ENCODE measurements at places on chromosomes 13 and 19.
A peak's percentile ranks its signal among the peaks of the same experiment; 100 is the strongest.

DNA sequence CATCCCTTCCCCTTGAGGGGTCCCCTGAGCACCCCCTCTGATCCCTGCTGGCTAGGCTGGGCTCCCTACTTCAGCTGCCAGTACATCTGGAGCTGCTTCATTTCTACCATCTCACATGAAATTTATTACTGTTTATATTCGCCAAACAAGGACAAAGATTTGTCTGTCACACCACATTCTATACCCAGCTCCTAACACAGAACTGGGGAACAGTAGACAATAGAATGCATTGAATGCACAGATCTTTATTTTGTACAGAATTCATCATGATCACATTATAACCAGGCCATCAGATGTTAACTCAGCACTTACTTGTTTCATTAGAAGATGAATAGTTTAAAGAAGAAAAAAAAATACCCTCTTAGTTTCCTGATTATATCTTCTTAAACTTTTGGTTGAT is 159.4 kb downstream of the KLF5 start:
- DNase-seq: no peak

- DNase-seq: no peak
These were observed 403.7 kb downstream of the PCDH9 start for GRCh38 chr13:66826398-66826797.

- no peak for DNase-seq
These were observed 935 bp downstream of the ARID3A start for GRCh38 chr19:926589-927350.

GRCh38 chr13:32695602-32696250 is 109.5 kb downstream of the PDS5B start:
- DNase-seq: no peak

DNA sequence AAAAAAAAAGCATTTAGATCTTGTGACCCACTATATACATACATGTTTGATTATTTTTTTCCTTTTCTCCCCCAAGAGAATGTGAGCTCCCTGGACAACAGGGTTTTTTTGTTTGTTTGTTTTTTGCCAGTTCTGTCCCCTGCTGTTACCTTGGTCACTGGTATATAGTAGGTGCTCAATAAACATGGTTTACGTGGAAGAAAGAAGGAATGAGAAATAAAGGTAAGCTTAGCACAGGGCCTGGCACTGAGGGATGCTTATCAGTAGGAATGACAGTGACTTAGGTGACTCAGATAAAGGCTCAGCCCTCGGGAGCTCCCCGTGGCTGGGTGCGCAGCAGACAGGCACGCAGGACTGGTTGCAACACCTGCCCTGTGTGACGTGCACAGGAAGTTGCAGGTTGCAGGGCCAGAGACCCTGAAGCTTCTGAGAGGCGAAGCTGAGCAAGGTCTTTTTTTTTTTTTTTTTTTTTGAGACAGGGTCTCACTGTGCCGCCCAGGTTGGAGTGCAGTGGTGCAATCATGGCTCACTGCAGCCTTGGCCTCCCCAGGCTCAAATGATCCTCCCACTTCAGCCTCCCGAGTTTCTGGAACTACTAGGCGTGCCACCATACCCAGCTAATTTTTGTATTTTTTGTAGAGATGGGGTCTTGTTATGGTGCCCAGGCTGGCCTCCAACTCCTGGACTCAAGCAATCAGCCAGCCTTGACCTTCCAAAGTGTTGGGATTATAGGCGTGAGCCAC is 10.3 kb upstream of the PAK4 start:
- no peak for DNase-seq

DNA sequence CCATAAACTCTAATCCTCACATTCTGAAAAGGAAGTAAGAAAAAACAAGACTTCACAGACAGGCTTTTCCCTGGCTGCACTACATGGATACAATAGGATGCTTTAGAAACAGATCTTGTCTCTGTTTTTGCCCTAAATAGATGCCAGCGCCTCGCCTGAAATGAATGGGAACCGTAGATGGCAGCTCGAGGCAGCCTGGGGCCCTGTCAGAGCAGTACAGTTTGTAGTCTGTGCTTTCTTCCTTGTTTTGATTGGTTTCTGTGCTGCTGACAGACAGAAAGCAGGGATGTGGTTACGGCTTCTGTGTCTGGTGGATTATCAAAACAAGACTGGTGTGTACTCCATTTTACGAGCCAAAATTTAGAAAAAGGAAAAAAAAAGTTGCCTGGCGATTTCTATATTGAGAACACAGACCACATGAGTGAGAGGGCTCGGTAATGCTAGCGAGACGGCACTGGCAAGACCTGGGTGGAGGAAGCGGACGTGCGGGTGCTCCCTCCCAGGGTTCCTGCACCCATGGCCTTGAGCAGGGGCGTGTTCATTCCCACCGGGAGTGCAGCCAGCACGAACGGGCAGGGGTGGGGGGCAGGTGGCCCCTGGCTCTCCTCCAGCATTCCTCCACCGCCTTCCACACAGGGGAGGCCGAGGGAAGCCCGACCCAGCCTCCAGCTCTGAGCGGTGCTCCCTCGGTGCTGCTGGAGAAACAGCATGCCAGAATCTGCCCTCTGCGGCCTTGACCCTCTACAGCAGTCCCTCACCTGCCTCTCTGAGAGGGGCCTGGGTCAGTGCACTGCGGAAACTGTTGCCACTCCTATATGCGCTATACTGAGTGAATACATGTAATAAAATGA is 37.6 kb upstream of the C1QTNF9 start:
- DNase-seq: peak; percentile 35

GRCh38 chr13:24093047-24093446 is 67.5 kb upstream of the SPATA13 start:
- DNase-seq: no peak
